HT-29 (cell line): ENCODE measurements at places on chromosomes 3 and 15.

DNA sequence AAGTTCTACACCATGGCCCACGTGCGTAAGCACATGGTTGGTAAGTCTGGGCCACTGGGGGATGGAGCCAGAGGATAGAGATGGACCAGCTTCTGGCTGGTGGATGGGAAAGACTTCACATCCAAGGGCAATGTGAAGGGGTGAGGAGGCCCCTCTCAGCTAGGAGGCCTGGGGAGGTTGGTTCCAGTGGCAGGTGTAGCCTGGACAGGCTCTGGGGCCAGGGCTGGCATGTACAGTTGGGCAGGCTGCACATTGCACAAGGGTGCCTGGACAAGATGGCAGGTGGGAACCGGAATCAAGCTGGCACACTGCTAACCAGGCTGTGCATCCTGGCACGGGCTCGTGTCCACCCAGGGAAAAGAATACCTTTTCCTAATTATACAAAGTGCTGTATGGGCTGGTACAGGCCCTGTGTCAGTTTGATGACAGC, 8.1 kb downstream of the ZBTB47 start:
- DNase-seq, result no peak

- no peak for DNase-seq
Measured at GRCh38 chr3:71195492-71195891, 388.0 kb downstream of the FOXP1 start.

DNA sequence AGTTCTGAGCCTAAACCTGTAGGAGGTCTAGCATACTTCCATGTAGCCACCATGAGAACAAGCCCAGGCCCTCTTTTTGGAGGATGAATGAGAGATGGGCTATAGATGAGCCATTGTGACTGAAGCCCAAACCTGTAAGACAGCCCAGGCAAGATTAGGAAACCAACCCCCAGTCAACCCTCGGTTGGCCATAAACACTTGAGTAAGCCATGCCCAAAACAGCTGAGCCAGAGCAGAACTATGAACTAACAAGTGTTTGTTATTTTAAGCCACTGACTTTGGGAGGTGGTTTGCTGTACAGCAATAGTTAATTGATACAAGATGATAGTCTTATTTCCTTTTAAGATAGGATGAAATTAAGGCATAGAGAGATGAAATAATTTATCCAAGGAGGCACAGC, 12.4 kb upstream of the CPNE4 start:
- DNase-seq, result no peak

GRCh38 chr15:77632534-77633133, at the start of gene LINGO1:
TSS of gene LINGO1 (minus strand) at chr15:77632912. CDS start at chr15:77632315, 597 bp downstream.
- DNase-seq, result no peak

DNA sequence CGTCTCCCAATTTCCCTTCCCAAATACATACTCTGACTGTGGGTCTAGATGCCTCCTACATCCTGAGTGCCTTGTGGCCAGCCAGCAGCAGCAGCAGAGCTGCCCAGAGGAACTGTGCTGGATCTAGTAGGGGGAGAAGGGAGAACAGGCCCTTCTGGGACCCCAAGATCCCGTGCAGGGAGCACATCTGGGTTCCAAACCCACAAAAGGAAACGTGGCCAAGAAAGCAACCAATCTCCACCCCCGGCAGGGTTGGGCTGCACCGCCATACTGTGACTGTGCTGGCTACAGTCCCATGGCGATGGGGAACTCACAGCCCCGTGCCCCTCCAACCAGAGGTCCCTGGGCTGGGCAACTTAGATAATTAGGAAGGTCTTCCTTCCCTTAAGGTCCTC, 86.3 kb downstream of the PPCDC start:
- DNase-seq, result no peak

DNA sequence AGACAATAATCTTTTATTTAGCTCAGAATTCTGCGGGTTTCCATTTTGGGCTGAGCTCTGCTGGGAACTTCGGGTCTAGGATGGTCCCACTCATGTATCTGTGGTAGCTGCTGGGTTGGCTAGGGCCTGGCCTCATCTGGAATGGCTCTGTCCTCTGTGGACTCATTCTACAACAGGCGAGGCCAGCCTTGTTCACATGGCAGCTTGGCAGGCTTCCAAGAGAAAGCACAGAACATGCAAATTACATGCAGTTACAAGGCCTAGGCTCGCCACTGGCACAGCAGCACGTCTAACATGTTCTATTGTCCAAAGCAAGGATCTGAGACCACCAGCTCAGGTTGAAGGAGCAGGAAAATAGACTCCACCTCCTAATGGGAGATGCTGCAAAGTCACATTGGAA, 431.4 kb downstream of the PDCD6IP start:
- DNase-seq, result no peak

GRCh38 chr15:74339371-74339770, 28.1 kb downstream of the CYP11A1 start:
- no peak for DNase-seq

- no peak for DNase-seq
Measured at GRCh38 chr3:187291512-187292132, at the start of gene MASP1. TSS of gene MASP1 (minus strand) at chr3:187291737. CDS start at chr3:187291632, 105 bp downstream.

- no peak for DNase-seq
Measured at GRCh38 chr3:114446600-114446999, 152.8 kb downstream of the TIGIT start.

DNA sequence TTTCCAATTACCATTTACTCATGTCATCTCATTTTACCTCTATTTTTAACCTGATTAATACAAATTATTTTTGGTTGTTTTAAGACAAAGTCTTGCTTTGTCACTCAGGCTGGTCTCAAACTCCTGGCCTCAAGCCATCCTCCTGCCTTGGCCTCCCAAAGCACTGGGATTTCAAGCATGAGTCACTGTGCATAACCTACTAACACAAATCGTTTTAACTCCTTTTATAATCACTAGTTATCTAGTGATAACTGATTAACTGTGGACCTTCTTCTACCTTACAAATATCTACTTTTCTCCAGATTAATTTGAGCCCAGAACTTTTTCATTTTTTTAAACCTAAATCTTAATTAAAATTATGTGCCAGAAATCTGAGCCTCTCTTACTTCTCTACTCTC, 4.6 kb downstream of the ATP13A3 start:
- peak; percentile 19 for DNase-seq
